ENCODE measurements at places on chromosomes 4 and X.

- DNase-seq: no peak
Measured at GRCh38 chrX:103776546-103776945, at the start of gene PLP1. Gene PLP1, plus strand, starts transcription at chrX:103776840. Its CDS starts 156 bp downstream, at chrX:103776996.

DNA sequence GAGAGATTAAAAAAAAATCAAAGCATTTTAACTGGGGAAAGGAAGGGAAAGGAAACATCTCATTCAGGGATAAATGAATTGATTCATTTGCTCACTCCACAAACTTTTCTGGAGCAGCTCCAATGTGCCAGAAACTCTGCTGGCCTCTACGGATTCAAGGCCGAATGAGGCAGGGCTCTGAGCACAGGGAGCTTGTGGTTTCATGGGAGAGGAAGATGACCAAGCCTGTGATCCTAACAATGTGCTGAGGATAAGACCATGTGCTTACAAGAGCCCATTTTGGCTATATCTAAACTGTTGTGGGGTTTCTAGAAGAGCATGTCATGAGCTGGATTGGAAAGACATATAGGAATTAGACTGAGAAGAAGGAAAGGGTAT is 137.5 kb downstream of the ZNF674 start:
- no peak for DNase-seq

GRCh38 chr4:24730256-24731001 is 64.9 kb upstream of the SOD3 start:
- DNase-seq: no peak

DNA sequence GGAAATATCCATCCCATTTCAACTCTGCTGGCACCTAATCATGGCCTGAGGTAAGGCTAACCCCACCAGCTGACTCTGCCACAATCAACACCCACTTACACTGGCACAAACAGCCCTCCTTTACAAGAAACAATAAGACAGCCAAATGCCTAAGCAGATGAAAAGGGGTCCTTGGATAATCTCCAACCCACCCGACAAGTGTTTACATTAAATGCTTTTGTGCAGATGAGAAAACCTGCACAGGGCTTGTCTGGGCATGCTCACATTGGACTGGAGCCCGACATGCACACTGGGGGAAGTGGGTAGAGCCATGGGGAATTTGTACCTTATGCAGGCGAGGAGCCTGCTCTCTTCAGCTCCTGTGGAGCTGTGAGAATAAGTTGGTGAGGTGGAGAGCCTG is 138.9 kb upstream of the ITM2A start:
- no peak for DNase-seq

- no peak for DNase-seq
Measured at GRCh38 chrX:38999967-39000745, 198.9 kb downstream of the MID1IP1 start.

GRCh38 chr4:7124689-7125442 is 57.0 kb upstream of the GRPEL1 start:
- DNase-seq: no peak

DNA sequence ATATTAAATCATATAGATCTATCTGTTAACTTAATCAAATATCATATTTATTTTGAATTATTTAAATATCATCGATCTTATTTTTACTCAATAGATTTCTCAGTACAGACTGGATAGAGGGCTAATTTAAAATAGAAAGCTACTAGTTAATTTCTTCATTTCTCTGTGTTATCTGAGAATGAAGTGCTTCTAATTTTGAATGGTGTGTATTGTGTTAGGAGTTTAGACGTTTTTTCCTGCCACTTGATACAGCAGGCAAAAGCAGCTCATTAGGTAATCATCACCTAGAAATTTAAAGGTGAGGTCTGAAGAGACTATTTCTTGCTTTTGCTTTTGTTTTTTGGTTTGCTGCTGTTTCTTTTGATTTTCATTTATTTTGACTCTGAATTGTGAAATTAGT is 948.8 kb upstream of the TENM3 start:
- no peak for DNase-seq

- no peak for DNase-seq
Measured at GRCh38 chr4:148405161-148405893, 36.9 kb downstream of the NR3C2 start.

DNA sequence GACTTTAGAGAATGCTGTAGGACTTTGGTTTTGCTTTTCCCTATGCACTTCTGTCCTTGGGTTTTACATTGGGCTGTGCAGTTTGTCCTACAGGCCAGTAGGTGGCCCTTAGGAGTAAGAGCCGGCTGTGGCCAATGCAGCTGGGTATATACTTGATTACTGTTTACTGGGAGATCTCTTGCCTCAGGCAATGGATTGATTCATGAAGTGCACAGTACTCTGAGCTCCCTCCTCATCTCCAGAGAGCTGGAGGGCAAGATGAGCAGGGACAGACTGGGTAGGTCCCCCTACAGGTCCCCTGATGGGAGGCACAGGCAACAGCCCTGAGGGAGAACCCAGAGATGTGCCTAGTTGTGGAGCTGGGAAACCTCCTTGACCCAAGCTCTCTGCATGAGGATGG is 103.8 kb upstream of the QRFPR start:
- no peak for DNase-seq
